Left lobe of liver (tissue), 2 donors: ENCODE measurements at places on chromosomes 1 and 21.

- DNase-seq = no peak
These were observed 25.1 kb downstream of the GRHL3 start for GRCh38 chr1:24344090-24344742.

- no peak for DNase-seq
These were observed 69.2 kb downstream of the TBX15 start for GRCh38 chr1:118918940-118919259.

- DNase-seq = no peak
These were observed 139.5 kb downstream of the ZNF326 start for GRCh38 chr1:90134175-90134955.

DNA sequence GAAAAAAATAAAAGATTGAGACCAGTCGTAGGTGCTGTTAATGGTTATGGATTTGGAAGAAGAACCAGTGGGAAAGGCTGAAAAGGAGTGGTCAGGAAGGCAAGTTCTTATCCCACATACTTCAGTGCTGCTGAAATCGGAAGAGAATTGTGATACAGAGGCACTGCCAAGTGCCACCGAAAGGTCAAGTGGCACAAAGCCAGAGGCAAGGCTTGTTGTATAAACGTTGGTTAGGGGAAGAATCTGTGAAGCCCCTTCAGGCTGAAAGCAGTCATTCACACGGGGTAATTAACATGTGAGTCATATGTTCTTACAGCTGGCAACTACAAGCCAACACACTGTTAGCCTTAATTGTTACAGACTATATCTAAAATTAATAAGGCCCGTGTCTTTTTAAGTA lies 48.8 kb downstream of the ZBTB40 start:
- peak; percentile 63 for DNase-seq

- no peak for DNase-seq
These were observed 104.2 kb upstream of the TARDBP start for GRCh38 chr1:10908266-10908665.

GRCh38 chr1:3852091-3852490 lies 4.9 kb downstream of the CEP104 start:
- DNase-seq = no peak

DNA sequence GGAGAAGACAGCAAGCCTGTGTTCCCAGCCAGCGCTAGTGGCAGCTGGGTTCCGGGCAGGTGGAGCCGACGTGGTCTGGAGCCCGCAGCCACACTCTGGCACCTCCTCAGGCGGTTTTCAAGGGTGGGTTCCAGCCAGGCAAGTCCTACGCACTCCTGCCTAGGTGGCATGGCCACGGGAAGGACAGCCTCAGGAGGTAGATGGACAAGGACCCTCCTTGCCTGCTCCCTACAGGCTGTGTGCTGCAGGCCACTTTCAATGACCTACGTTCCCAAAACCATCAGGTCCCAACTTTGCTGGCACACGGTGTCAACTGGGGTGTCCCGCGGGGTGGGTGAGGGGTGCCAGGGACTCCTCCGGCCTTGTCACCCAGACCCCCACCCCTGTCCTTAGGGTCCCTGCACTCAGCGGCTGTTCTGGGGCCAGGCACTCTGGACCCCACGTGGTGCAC lies 6.7 kb upstream of the PTGER3 start:
- peak; percentile 44 for DNase-seq

GRCh38 chr1:240199758-240200645 lies 108.3 kb downstream of the FMN2 start:
- no peak for DNase-seq

DNA sequence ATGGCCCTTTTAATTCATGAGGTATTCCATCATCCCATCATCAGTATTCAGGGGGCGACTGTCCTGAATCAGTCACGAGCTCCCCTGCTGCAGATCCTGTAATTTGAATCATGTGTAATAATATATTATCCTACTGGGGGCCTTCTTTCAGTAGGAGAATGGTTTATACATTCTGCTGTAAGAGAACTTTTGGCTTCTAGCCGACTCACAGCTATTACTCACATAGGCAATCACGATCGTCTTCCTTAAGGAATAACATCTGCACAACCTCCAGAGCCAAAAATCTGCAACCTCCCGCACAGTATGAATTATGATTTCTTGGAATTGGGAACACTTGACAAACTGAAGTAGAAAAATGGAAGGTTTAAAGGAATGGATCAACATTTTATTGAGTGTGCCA lies 343.0 kb downstream of the USP25 start:
- DNase-seq = no peak

- DNase-seq = no peak
These were observed 17.1 kb downstream of the ZNF281 start for GRCh38 chr1:200392625-200393185.

GRCh38 chr1:100400404-100400803 lies 48.1 kb downstream of the CDC14A start:
- no peak for DNase-seq

DNA sequence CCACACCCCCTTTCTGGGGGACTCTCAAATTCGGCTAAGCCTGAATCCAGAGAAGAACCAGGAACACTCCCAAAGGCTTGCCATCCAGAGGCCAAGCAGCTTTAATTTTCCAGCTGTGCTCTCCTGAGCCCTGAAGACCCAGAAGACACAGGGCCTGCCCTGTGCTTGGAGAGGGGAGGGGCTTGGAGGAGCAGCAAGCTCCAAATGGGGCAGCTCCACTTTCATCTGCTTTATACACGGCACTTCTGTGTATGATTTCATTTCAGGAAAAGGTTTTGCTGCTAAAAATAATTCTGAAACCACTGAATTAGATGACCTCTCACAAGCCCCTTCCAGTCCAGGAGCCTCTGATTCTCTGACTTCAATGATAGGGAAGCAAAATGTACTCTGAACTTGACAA lies 39.2 kb upstream of the CTTNBP2NL start:
- no peak for DNase-seq

- no peak for DNase-seq
These were observed 293.8 kb downstream of the SPATA17 start for GRCh38 chr1:217924924-217925323.

DNA sequence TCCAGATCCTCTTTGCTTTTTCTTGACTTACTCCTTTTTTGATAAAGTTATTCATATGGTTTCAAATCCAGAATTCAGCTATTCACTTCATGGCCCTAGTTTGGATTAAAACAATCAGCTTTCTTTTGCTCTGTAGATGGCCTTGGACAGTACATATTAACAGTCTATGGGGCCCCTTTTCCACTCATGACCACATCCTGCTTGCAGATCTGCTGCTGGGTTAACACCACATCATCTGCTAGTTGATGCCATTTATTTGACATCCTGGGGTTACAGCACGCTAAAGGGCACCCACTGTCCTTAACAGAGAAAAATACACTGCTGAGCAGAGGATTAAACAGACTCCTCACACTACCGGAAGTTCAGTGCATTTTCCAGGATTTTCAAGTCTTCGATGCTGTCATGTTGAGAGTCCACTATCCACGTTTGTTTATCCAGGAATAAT lies 941 bp upstream of the IFI16 start:
- DNase-seq = no peak

- no peak for DNase-seq
These were observed 33.2 kb downstream of the RCSD1 start for GRCh38 chr1:167663002-167663772.

GRCh38 chr1:2927393-2928360 lies 93.6 kb upstream of the ACTRT2 start:
- no peak for DNase-seq

DNA sequence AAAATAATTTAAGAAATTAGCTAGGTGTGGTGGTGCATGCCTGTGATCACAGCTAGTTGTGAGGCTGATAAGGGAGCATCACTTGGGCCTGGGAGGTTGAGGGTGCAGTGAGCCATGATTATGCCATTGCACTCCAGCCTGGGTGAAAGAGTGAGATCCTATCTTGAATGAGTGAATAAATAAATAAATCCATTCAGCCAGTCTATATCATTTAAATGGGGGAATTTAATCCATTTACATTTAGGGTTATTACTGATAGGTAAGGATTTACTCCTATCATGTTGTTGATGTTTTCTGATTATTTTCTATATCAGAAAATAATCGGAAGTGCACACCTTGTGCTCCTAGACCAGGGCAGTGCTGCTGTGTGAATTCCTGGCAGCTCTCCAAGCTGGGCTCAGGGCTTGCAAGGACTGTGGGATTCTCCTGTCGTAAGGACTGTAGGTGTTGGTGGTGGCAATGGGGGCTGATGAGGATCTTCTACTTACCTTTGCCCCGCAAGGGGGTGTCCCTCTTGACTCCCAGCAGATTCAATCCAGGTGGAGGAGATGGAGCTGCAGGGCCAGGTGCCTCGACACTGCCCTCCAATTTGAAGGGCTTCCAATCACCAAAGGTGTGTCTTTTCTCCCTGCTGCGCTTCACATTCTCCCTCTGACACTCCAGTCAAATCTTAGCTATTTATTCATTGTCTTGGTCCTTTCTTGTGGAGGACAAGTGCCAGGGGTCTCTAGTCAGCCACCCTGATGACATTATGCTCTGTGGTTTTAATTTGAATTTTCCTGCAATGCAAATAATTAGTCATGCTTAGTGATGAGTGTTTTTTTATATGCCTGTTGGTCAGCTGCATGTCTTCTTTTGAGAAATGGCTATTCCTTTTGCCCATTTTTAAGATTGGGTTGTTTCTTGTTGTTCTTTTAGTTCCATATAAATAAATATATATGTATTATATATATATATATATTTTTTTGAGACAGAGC lies 14.1 kb upstream of the TRAPPC10 start:
- DNase-seq = no peak

DNA sequence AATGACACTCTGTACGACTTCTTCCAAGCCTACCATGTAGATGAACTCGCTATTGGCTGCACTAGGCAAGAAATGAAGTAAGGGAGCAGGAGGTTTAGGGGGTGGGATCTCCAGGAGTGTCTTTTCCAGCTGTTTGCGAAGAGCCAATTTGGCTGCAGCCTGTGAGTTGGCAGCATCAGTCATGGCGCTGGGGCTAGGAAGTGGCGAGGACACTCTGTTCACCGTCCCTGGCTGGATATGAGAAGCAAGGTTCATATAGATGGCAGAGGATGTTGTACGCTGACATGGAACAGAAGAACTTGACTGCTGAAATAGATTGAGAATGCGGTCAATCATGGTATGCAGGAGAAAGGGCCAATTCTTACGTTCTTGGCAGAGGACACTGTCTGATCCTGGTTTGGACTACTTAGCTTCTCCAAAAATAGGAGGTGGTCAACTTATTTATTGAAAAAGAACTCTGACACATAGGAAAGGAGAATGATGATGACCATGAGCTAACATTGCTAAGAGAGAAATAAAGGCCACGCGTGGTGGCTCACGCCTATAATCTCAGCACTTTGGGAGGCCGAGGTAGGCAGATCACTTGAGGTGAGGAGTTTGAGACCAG lies 41.2 kb downstream of the SLC27A3 start:
- no peak for DNase-seq
